ENCODE measurements at places on chromosomes 6 and 20. TPM values are rescaled to one million over a fixed set of nuclear protein-coding genes. Genes with fewer than 3 reads are reported as not detected.

The SCRT2 gene
- not detected for total RNA-seq

The RSPO4 gene
- total RNA-seq = not detected

DNA sequence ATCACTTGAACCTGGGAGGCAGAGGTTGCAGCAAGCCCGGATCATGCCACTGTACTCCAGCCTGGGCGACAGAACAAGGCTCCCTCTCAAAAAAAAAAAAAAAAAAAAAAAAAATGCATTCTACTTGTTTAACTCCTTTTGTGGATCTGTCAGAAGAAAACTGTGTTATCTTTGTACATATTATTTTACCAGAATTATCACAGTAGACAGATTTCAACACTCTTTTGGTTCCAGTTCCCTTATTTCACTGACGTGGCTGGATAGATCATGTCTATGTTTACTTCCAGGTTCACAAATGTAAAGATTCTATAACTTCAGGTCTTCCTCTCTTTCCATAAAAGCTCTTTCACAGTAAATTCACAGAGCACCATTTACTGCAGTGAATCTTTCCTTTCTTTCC, 18.4 kb downstream of the NUDT3 start:
- DNase-seq = no peak

DNA sequence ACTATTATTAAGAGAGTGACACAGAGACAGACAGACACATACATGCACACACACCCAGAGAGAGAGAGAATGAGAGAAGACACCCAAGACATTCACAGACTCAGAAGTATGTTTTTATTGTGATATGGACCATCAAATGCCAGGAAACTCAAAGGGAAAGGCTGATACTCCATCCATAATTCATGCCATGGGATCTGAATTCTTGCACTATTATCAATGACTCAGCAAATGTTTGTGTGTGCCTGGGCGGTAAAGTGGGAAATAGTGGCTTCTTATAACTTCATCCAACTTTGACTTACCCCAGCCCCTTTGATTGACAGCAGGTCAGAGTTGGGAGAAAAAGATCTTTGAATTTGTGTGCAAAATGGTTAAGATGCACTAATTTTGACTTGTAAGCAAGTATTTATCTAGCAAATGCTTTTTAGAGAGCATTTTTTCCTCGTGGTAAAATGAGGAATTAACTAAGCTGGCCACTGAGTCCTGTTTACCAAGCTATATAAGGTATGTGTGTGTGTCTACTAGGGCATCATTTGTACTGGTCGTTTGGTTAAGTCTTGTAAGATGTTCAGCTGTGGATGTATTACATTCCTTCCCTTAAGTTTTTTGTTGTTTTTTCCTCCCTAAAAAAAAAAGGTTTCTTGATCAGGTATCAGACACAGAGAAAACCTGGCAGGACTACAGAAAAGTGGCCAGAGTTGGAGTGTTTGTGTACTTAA, 3.0 kb upstream of the CCN2 start:
- no peak for DNase-seq

GRCh38 chr6:111549168-111549567, 56.5 kb downstream of the TRAF3IP2 start:
- DNase-seq = no peak

GRCh38 chr6:129889580-129889979, 28.5 kb upstream of the TMEM244 start:
- no peak for DNase-seq

GRCh38 chr6:47769982-47770381, 11.8 kb upstream of the OPN5 start:
- DNase-seq = no peak

- DNase-seq = no peak
Measured at GRCh38 chr6:38264605-38265004, 375.1 kb downstream of the BTBD9 start.

- DNase-seq = no peak
Measured at GRCh38 chr6:6224933-6225486, 95.5 kb downstream of the F13A1 start.

- DNase-seq = no peak
Measured at GRCh38 chr6:150775415-150776203, 89.9 kb upstream of the MTHFD1L start.

The TENT5A gene
- 27.9 TPM for total RNA-seq

DNA sequence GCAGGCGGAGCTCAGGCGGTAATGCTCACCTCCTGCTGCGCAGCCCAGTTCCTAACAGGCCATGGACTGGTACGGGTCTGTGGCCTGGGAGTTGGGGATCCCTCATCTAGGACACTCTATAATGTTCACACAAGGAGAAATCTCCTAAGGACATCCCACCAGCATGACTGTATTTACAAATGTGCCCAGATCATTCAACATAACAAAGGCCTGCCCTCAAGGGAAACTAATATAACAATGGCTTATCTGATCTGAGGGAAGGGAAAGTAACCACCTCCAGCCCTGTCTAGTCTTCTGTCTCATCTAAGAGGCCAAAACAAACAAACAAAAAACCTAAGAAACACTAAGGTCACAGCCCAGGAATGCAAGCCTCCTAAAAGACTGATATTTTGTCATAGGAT, 232.8 kb downstream of the RNGTT start:
- no peak for DNase-seq

The METTL24 gene
- total RNA-seq = not detected

GRCh38 chr20:49631061-49631716, 63.3 kb upstream of the PTGIS start:
- no peak for DNase-seq

Measured in chondrocyte (in vitro differentiated cells).